Activated CD8-positive, alpha-beta memory T cell treated with anti-CD3 and anti-CD28 coated beads for 48 hours (primary cell): ENCODE measurements at places on chromosomes 3 and 15.
A peak's percentile ranks its signal among the peaks of the same experiment; 100 is the strongest.

GRCh38 chr3:182238126-182238525, 526.4 kb downstream of the SOX2 start:
- DNase-seq = no peak

DNA sequence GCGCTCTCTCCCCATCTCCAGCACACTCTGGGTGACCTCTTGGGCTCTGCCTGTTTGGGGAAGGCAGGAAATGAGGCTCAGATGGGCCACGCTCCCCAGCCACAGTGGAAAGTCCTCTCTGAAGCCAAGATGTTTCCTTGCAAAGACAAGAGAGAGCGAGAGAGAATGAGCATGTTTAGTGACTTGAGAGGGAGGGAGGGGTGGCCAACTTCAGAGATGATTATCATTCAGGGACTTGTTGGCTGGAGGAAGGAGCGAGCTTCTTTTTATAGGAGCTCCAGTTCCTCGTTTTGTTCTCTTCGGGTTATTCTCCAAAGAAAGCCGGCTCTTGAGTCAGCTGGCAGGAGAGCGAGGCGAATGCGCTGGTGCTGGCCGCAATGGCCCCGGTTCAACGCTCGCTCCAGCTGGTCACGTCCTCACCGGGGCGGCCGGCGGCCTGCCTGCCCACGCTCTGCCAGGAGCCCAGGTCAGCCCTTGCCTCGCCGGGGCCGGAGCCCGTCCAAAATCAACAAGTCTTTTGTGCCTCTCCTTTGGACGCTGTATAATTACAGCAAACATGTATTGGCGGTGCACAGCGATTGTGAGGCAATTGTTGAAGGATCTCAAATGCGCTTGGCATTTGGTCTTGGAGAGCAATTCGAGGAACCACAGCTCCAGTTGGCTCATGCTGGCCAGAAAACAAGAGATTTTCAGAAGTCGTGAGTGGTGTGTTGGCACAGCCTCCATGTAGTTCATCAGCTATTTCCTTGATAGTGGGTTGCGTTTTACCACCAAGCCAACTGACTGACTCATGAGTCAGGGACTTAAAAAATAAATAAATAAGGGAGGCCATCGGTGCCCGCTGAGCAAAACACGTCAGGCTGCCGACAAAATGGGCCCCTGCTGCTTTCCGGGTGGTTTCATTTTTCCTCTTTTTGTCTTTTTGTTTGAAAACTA, 288.6 kb downstream of the UACA start:
- DNase-seq = no peak

DNA sequence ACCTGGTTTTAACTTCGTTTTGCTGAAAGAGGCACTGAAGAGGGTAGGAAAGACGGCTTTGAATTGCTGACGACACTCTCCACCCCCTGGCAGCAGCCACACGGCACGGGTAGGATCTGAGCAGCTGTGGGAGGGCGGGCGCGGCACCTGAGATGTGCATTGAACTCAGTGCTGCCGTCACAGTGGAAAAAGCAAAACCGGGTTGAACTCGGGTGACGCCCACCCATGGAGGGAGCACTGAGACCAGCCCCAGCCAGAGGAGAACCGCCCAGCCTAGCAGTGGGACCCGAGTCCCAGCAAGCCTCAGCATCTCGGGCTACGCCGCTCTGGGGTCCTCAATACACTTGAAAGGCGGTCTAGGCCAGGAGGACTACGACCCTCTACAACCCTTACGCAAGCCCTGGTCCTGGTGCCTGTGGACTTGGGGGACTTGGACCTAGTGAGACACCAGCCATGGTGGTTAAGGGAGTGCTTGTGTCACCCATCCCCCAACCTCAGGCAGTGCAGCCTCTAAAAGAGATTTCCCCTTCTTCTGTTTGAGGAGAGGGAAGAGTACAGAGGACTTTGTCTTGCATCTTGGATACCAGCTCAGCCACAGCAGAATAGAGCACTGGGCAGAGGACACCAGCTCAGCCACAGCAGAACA, 50.0 kb upstream of the RPL35A start:
- DNase-seq = no peak

GRCh38 chr15:97959724-97960363, 659 bp upstream of the ARRDC4 start:
- DNase-seq = no peak

GRCh38 chr15:88834211-88834812, 31.1 kb downstream of the ACAN start:
- DNase-seq = peak; percentile 13

GRCh38 chr3:69442771-69443311, 57.0 kb upstream of the FRMD4B start:
- DNase-seq = no peak

DNA sequence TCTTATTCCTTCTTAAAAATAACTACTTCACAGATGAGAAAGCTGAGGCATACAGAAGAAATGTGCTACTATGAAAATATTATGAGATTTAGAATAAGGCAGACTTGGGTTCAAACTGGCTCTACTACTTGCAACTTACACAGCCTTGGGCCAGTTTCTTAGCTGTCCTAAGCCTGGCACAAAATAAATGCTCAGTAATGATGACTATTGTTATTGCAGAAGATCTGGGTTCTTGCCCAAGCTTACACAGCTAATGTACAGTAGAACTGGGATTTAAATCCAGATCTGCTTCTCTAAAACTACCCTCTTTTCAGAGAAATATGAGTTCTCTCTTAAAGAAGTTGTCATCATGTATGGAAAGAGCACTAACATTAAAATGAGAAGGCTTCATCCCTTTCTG, 228.2 kb upstream of the TPRG1 start:
- no peak for DNase-seq

GRCh38 chr3:50806806-50807205, 132.1 kb downstream of the DOCK3 start:
- no peak for DNase-seq

DNA sequence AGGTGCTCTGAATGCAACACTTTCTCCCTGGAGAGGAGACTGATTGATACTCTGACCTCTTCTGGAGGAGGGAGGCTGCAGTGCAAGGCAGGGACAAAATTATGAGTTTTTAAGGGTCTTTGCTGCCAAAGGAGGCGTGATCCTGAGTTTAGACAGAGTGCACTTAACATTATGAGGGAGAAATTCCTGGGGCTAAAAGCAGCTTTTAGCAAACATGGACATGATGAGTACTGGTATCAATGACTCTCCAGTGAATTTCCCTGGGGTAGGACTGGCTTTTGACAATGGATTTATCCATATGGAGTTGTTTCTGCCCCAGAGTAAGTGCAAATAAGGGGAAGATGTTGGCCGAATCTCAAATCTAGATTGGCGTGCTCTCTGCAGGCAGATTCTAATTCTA, 133.1 kb downstream of the THSD4 start:
- DNase-seq = no peak

- DNase-seq = no peak
These were observed 2.0 kb downstream of the ISLR start for GRCh38 chr15:74175271-74176191.

- DNase-seq = peak; percentile 41
These were observed at the start of gene ADPRH for GRCh38 chr3:119579366-119580066. ADPRH (plus strand) TSS chr3:119579492; CDS start chr3:119582170, 2,678 bp downstream.

- DNase-seq = no peak
These were observed 14.5 kb downstream of the CAND2 start for GRCh38 chr3:12810961-12811360.

- DNase-seq = no peak
These were observed 87.0 kb upstream of the IGF1R start for GRCh38 chr15:98561169-98561941.

GRCh38 chr15:101351736-101352135, 56.7 kb upstream of the SNRPA1 start:
- DNase-seq = no peak

GRCh38 chr15:66679657-66680108, 22.4 kb upstream of the SMAD6 start:
- DNase-seq = no peak

DNA sequence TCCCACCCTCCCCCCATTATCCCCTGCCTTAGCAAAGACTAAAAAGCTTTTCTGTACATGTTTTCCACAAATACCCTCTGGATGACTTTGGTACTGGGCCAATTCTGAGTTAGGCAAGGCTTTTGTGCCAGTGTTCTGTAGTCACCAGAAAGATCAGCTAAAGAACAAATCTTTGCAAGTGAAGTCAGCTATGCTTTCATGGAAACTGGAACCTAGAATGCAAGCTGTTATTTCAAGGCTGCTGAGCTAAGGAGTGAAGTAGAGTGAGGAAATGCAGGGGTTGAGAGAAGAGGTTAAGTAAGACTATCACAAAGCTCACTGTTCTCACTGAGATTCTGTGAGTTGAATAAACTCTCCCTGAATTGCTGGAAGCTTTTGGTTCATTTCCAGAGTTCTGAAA, 107.8 kb upstream of the CNTN3 start:
- DNase-seq = no peak

DNA sequence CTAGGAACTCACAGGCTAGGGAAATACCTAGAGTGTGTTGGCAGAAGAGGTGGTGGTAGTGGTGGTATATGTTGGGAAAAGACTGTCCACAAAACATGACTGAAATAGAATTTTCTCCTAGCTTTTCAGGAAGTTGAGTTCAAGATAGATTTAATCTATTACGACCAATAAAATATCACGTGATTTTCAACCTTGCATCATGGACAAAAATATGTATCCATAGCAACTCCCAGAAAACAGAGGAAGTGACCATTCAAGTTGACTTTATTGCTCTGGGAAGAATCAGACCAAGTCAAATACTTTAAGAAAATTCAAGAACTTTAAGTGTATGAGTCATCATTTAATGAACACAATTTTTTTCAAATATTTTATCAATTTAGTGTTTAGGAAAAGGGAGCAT, 347.0 kb upstream of the ZNF385D start:
- no peak for DNase-seq

DNA sequence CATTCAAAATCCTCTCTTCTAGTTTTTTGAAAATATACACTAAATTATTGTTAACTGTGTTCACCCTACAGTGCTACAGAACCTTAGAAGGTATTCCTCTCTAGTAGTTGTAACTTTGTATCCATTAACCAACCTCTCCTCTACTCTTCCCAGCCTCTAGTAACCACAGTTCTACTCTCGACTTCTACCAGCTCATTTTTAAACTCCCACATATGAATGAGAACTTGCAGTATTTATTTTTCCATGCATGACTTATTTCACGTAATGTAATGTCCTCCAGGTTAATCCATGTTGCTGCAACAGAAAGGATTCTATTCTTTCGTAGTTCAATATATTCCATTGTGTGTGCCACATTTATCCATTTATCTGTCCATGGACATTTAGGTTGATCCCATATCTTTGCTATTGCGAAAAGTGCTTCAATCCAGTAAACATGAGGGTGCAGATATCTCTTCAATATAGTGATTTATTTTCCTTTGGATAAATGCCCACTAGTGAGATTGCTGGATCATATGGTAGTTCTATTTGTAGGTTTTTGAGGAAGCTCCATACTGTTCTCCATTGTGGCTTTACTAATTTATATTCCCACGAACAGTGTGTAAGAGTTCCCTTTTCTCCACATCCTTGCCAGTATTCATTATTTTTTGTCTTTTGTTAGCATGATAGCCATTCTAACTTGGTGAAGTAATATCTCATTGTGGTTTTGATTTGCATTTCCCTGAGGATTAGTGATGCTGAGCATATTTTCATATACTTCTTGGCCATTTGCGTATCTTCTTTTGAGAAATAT, 113.7 kb upstream of the SMAD3 start:
- no peak for DNase-seq

DNA sequence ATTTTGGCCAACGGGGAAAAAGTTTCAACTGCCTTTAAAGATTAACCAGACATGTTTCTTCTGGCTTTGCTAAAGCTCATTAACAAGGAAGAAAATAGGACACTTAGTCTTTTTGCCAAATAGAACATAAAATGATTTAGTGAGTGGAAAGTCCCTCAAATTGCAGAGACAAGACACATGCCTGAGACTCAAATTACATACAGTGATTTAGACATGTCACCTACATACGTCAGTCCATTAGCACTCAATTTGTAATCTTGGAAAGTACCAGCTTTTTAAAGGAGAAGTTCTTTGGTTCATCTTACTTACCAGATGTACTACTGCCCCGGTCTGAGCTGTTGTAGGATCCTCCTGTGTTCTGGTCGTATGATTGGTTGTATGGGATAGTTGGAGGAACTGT, 1134.2 kb downstream of the ROBO1 start:
- DNase-seq = no peak

- DNase-seq = no peak
These were observed 116.1 kb downstream of the KCNH8 start for GRCh38 chr3:19264424-19264823.

GRCh38 chr3:196569003-196569516, 600 bp downstream of the FBXO45 start:
- DNase-seq = no peak
